Fibroblast of lung (primary cell): ENCODE measurements at places on chromosomes 13 and 19. TPM values are rescaled to one million over a fixed set of nuclear protein-coding genes. Genes with fewer than 3 reads are reported as not detected.

DNA sequence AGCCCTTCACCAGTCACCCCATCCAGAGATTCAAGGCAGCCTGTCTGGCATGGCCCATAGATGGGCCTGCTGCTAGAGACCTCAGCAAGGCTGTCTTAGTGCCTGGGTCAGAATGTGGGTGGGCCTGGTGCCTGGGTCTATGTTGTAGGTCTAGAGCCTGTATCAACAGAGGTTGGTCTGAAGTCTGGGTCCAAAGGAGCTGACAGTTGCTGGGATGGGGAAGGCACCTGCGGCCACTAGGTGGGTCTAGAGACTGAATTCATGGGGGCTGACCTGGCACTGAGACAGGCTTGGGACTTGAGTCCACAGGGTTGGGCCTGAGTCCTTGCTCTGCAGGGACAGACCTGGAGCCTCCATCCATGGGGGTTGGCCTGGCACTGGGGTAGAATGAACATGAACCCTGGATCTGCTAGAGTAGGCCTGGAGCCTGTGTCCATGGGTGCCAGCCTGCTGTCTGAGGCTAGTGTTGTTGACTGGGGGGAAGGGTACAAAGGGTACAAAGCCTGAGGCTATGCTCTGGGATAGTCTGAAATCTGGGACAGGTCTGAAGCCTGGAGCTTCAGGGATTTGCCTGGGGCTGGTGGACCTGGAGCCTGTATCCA is 516.8 kb downstream of the OLFM4 start:
- H3K27me3 ChIP-seq: no peaks in the 10 kb centered on the region
- no peak overlapping the region for H3K27ac ChIP-seq
- no peaks in the 10 kb centered on the region for H3K4me1 ChIP-seq
- no peaks in the 10 kb centered on the region for H3K36me3 ChIP-seq
- no peak for DNase-seq

- no peak for DNase-seq
- no peaks in the 10 kb centered on the region for H3K36me3 ChIP-seq
- no peaks in the 10 kb centered on the region for H3K27me3 ChIP-seq
- H3K4me3 ChIP-seq: no peak overlapping the region
These were observed 1594.5 kb upstream of the PCDH20 start for GRCh38 chr13:63010072-63010658.

DNA sequence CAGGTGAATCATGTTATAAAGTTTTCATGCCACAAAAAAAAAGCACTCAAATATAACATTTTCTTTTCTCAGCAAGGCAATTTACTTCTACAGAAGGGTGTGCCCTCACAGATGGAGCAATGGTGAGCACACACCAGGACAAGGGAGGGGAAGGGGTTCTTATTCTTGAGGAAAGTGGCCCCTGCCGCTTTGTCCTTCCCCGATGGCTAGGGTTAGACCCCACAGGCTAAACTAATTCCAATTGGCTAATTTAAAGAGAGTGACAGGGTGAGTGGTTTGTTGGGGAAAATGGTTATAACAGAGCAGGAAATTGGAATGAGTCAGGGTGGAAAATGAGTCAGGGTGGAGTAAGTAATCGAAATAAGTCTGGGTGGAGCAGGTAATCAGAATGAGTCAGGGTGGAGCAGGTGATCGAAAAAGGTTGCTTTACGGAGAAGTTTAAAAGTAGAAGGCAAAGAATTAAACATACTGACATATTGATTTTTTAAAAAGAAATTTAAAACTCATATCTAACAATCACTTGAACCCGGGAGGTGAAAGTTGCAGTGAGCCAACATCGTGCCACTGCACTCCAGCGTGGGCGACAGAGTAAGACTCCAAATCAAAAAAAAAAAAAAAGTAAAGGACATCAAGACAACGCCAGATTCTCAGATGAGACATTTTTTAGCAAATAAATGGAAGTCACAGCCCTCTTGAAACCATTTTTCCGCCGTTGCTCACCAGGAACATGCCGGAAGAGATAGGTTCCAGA is 813 bp downstream of the ZNF562 start:
- no peak for DNase-seq
- H3K36me3 ChIP-seq: peaks cover 3% of the 10 kb centered on the region
- H3K27ac ChIP-seq: peak overlapping the region; percentile 95
- H3K4me1 ChIP-seq: no peaks in the 10 kb centered on the region

DNA sequence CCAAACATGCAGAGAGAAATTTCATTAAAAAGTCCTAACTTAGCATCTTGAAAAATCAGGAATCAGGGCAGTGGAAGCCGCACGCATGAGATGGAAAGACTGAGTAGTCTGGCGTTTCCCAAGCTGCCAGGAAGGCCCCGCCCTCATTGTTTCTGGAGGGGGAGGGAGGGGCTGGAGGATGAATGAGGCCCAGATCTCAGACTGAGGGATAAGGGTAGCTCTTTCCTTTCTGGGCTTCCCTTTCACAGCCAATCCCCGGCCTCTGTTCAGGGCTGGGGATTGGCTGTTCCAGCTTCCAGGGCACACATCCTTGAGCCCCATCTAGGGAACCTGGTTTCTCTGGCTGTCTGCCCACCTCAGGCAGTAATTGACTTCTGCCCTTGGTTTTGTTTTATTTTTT is 7.3 kb downstream of the C19orf53 start:
- H3K4me3 ChIP-seq: no peak overlapping the region
- peak overlapping the region; percentile 50 for H3K27ac ChIP-seq
- no peaks in the 10 kb centered on the region for H3K27me3 ChIP-seq

DNA sequence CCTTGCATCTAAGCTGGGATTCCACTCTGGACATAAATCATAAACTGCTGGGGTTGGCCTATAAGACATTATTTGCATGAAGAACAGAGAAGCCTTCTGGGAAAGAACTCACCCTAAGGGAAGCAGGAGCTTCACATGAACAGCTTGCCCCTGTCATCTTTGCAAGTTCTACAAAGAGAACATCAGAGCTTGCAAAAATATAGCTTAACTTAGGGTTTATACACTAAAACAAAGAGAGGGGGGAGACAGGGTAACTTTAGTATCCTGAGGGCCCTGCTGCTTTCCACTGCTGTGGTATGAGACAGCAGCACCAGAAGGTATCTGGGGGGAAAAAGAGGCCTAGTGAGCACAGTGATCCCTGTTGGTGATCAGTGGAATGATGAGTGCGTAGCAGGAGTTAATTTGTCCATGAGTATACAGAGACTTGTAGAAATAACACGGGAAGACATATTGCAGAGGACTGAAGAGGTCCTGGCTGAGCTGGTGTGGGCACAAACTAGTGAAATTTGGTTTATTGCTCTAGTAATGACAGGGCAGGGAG is 116.1 kb upstream of the TSC22D1 start:
- H3K27ac ChIP-seq: no peak overlapping the region
- H3K4me3 ChIP-seq: no peak overlapping the region
- no peaks in the 10 kb centered on the region for H3K36me3 ChIP-seq

GRCh38 chr19:13830741-13831536 is 35.7 kb downstream of the ZSWIM4 start:
- H3K27me3 ChIP-seq: no peaks in the 10 kb centered on the region
- peaks cover 11% of the 10 kb centered on the region for H3K4me1 ChIP-seq
- peaks cover 19% of the 10 kb centered on the region for H3K36me3 ChIP-seq
- no peak overlapping the region for H3K27ac ChIP-seq

- no peaks in the 10 kb centered on the region for H3K36me3 ChIP-seq
- DNase-seq: no peak
- H3K4me1 ChIP-seq: no peaks in the 10 kb centered on the region
- H3K4me3 ChIP-seq: no peak overlapping the region
- no peak overlapping the region for H3K27ac ChIP-seq
These were observed 79.4 kb upstream of the VSTM2B start for GRCh38 chr19:29446361-29446760.

DNA sequence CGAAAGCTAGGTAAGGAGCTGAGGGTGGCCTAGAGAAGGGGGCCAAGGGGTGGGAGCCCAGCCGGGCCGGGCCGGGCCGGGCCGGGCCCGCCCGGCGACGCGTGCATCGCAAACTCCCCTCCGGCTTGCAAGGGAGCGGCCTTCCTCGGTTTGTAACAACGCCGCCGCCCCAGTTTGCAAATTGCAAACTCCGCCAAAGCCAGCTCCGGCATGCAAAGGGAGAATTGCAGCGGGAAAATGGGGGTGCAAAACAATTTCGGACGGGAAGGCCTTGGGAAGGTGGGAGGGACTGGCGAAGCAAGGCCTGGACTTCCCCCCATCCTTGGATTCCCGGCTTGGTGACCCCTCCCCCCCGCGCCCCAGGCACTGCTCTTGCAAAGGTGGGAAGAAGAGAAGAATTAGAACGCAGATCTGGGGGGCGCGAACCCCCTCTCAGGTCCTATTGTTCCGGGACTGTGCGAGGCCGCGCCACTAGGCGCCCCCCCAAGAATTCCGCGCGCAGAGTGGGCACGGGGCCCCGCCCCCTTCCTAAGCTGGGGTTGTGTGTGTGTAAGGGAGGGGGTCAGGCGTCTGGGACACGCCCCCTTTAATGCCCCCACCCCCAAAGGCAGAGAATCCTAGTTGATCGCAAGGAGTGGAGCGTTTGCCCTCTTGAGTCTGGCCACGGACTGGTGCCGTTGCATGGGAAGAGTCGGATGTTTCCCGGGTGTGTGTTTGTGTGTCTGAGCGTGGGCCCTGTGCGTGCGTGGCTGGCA is 926 bp downstream of the PRR12 start:
- H3K27me3 ChIP-seq: no peaks in the 10 kb centered on the region
- H3K4me3 ChIP-seq: peak overlapping the region; percentile 90
- H3K4me1 ChIP-seq: peaks cover 6% of the 10 kb centered on the region
- peak overlapping the region; percentile 54 for H3K27ac ChIP-seq
- H3K36me3 ChIP-seq: peaks cover 15% of the 10 kb centered on the region

- no peaks in the 10 kb centered on the region for H3K36me3 ChIP-seq
- H3K4me3 ChIP-seq: no peak overlapping the region
- H3K27ac ChIP-seq: no peak overlapping the region
- DNase-seq: no peak
- no peaks in the 10 kb centered on the region for H3K4me1 ChIP-seq
These were observed 173.5 kb downstream of the DNAJC15 start for GRCh38 chr13:43196750-43197370.

Gene LGALS14
- total RNA-seq: not detected in 2 replicates

Gene PPM1N
- 1.8 and 2.8 TPM in 2 replicates for total RNA-seq
